ENCODE measurements at places on chromosomes 16 and 17.

DNA sequence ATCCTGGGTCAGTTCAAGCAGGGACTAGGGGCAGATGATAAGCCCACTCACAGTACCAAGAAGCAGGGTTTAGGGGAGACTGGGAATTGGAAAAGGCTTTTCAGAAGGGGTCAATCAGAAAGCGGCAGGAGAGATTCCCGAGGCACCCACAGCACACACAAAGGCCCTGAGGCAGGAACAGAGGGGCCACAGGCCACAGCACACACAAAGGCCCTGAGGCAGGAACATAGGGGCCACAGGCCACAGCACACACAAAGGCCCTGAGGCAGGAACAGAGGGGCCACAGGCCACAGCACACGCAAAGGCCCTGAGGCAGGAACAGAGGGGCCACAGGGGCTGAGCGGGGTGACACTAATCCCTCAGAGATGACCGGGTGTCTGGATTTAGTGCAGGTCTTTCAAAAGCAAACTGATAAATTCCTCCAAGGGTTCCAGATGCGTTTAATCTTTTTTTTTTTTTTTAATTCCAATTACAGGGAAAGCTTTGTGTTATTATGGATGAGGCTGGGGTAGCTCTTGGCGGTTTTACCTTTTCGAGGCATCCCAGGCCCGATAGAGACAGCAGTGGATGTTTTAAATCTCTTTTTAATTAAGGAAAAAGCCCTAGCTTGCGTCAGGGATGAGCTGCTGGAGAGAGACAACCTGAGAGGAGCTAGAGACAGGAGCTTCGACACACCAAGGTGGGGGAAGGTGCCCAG is 31.0 kb upstream of the GINS2 start:
- no peak for DNase-seq

GRCh38 chr17:7858522-7858810 is 663 bp downstream of the CYB5D1 start:
- no peak for DNase-seq

DNA sequence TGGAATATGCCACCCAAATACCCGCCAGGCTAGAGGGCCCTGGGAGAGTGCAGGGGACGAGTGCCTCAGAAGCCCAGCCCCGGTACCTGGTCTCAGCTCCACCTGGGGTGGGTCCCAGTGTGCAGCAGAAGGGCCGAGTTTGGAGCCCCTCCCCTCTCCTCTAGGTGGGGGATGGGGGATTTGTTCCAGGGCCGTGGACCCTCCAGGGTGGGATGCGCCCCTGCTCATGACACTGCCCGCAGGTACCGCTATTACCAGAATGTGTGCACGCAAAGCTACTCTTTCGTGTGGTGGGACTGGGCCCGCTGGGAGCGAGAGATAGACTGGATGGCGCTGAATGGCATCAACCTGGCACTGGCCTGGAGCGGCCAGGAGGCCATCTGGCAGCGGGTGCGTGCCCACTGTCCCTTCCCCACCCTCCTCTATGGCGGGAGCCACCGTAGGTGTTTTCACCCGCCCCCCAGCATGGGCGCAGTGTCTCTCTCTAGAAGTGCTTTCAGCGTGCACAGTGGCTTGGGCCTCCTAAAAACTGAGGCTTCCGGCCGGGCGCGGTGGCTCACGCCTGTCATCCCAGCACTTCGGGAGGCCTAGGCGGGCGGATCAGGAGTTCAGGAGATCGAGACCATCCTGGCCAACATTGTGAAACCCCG is 1.2 kb downstream of the NAGLU start:
- no peak for DNase-seq

- DNase-seq = no peak
Measured at GRCh38 chr17:44448412-44448811, 54.8 kb downstream of the GPATCH8 start.

DNA sequence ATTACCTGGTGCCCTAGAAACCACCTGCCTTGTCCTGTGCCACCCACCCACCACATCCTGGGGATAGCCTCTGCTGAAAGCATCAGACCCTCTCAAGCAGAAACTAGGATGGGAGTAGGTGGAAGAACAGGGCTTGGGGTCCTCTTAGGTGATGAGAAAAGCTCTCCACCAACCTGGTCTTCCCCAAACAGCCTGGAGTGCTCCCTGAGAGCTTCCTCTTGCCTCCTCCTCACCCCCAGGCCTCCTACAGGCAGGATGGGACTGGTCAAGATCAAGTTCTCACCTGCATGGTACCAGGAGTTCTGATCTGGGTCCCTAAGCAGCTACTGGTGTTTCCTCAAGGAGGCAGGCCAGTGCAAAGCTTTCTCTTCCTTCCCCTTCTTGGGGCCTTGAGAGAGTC is 15.4 kb downstream of the WNT9B start:
- DNase-seq = no peak

Measured in CD4-positive, alpha-beta T cell treated with Interleukin-6 for 4 hours (primary cell).